Activated naive CD8-positive, alpha-beta T cell treated with anti-CD3 and anti-CD28 coated beads, Interleukin-2, amount 50 U/mL, for 24 hours (primary cell): ENCODE measurements at places on chromosomes 7 and 10.

DNA sequence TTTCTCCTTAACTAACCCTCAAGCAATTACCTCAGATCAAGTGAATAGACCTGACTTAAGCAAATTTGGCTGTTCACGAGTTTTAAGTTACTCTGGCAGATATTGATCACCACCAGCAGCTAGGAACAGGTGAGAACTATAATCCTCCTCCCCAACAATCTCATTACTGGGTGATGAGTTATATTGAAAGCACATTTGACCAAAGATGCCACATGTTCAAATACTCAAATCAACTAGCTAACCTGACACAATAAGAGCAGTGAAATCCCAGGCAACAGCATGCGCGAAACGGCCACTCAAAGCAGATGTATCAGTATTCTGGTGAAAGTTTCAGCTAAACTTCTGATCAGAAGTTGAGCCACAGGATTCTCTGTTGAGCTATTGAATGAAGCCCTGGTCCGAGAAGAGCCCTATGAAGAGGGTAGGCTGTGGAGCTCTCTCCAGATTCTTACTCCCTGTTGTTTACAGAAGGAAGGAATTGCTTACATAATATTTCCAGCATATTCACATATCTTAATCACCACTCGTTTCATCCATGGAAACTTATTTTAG, 52.6 kb downstream of the CAV1 start:
- no peak for DNase-seq

GRCh38 chr7:76262683-76263402, 39.6 kb upstream of the HSPB1 start:
- peak; percentile 51 for DNase-seq

DNA sequence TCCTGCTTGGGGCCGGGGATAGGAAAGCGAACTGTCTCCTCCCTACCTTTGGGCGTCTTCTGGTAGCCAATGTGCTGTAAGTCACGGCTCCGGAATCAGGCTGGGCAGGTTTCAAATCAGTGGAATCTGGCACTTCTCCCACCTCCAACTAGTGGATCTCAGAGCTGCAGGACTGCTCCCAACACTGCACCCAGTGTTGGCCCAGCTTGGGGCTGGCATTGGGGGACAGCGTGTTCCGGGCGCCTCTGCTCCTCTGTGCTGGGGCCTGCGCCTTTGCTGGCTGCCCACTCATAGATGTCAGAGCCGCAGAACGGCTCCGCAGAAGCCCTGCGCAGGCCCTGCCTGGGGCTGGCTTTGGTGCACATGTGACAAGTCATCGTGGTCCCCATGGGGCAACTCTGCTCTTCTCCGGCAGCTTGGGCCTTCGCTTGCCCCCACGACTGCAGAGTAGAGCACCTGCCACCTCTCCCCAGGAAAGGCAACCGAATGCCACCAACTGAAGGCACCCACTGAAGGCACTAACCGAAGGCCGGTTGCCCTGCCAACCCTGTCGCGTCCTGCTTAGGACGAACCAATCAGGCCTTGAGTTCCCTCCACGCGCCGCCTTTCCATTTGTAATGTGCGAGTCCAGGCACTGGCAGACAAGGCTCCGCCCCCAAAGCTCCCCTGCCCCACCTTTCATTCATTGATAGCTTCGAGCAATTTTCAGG, 85.5 kb upstream of the ABI1 start:
- no peak for DNase-seq

DNA sequence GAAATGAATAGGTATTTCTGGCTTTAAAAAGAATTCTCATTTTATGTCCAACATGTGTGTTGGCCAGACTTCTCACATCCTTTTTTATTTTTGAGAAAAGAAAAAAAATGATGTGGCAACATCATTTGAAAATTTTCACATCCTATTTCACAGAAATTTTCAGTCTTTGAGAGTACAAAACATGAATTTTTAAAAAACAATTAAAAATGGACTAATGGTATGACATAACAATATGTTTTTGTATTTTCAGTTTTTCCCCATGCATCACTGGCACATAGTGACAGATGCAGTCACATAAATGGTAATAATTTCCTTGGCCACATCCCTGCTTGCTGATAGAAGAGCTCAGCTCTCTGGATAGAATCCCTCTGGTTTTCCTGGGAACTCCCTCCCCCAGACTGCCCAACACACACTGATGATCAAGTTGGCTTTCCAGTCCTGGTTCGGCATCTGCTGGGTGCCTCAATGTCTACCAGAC, 188.5 kb upstream of the AGR3 start:
- DNase-seq, result no peak

GRCh38 chr7:158827411-158828132, 1.7 kb downstream of the ESYT2 start:
- no peak for DNase-seq
